Thoracic aorta endothelial cell (primary cell): ENCODE measurements at places on chromosomes 4 and X. TPM values are rescaled to one million over a fixed set of nuclear protein-coding genes. Genes with fewer than 3 reads are reported as not detected.

Gene DRP2
- 0.80 and 1.0 TPM in 2 replicates for total RNA-seq

Gene EXOC1L
- total RNA-seq: not detected in 2 replicates

Gene RGN
- 1.1 and 1.9 TPM in 2 replicates for total RNA-seq

Gene MAOB
- not detected in 2 replicates for total RNA-seq

Gene ACE2
- not detected in 2 replicates for total RNA-seq

Gene AFF2
- total RNA-seq: 0.22 TPM in 1 of 2 replicates, not detected in the other

Gene TDO2
- total RNA-seq: not detected in 2 replicates

Gene USP27X
- 2.7 and 3.1 TPM in 2 replicates for total RNA-seq

Gene SPARCL1
- 0.22 TPM in 1 of 2 replicates, not detected in the other for total RNA-seq

Gene HSFX2
- total RNA-seq: 0.13 TPM in 1 of 2 replicates, not detected in the other

Gene MTMR8
- 1.1 and 2.1 TPM in 2 replicates for total RNA-seq

Gene CT45A1
- not detected in 2 replicates for total RNA-seq

Gene IL1RAPL2
- not detected in 2 replicates for total RNA-seq

Gene ZAR1
- total RNA-seq: not detected in 2 replicates

Gene RRH
- 0.22 TPM in 1 of 2 replicates, not detected in the other for total RNA-seq

Gene DUSP21
- total RNA-seq: not detected in 2 replicates

Gene AADAT
- 0.93 and 1.2 TPM in 2 replicates for total RNA-seq

Gene MAGEB1
- not detected in 2 replicates for total RNA-seq

Gene GAB3
- 4.1 and 4.7 TPM in 2 replicates for total RNA-seq

Gene PPAT
- total RNA-seq: 33.2 and 37.1 TPM in 2 replicates
